ENCODE measurements at places on chromosomes 1 and 21. TPM values are rescaled to one million over a fixed set of nuclear protein-coding genes. Genes with fewer than 3 reads are reported as not detected.

The SPRR2G gene
- total RNA-seq: not detected

The FAM151A gene
- total RNA-seq: not detected

The GJB3 gene
- total RNA-seq: 0.57 TPM

DNA sequence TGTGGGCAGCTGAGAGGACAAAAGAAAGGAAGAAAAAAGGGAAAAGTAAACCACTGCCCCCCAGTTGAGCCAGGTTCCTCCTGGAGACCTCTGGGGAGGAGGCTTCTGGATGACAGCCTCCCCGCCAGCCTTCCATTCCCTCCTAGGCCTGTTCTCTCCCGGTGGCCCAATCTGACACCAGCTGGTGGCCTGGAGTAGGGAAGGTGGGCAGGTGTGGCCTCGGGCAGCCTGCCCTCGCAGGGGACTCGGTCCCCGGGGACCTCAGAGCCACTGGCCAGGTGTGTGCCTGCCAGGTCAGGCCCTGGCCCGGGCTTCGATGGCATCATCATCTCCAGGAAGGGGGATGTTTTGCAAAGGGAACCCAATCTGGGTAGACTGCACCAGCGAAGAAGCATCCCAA is 159.0 kb downstream of the CASZ1 start:
- no peak for DNase-seq

DNA sequence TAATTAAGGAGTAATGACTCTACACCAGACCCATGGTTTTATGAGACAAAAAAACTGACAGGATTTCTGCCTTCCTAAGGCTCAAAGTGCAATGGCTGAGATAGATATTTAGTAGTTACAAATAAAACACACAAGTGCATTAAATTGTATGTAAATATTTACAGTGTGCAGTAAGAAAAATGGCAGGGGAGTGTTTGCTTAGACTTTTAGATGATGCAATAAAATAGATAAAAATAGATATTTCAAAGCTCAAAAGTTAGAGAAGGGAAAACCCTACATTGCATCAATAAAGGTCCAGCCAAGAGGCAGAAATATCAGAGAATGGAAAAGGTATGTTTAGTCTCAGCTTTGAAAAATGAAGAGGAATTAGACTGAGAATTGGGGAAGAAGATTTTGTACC is 226.3 kb upstream of the FGGY start:
- DNase-seq: no peak

DNA sequence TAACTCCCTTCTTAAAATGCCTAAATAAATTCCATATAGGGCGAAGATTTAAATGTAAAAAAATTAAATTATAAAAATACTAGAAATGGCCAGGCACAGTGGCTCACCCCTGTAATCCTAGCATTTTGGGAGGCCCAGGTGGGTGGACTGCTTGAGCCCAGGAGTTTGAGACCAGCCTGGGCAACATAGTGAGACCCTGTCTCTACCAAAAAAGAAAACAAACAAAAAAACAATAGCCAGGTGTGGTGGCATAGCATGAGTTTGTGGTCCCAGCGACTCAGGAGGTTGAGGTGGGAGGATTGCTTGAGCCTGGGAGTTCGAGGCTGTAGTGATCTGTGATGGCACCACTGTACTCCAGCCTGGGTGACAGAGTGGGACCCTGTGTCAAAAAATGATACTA is 17.8 kb downstream of the SORT1 start:
- DNase-seq: no peak
